ENCODE measurements at places on chromosomes 2 and 18.

- DNase-seq: no peak
These were observed 419.6 kb downstream of the DLGAP1 start for GRCh38 chr18:4035521-4035920.

DNA sequence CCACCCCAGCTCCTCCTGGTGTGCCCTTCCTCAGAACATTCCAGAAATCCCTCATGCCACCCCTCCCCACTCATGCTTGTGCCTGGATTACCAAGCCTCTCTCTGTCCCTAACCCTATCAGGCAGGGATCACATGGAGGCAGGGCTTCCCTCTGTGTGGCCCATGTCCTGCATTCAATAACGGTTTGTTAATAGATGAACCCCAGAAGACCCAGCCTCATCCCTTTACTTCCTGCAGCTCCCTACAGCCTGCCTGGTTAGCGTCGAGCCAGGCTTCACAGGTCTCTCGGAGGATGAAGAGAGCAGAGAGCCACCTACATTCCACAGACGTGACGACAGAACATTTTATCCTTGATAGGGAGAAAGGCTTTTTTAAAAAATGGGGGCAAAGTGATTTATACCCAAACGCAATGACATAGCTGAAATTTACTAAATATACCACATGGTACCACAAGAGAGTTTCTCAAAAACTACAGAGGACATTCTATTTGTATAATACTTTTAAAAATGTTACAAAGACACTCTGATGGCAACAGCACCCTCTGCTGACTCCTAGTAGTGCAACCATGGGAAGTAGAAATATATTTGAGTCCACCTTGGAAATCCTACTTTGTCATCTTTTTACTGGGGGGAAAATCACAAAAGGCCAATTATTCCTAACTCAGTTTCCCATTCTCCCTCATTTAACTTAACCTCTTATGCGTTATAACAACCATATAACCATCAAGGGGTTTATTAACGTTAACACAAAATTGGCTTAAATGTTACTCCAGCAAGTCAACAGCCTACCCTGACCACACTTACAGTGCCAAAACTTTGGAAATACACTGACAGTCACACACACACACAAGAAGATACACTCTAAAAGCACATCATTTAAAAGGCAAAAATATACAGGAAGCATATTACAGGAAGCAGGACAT lies 30.7 kb downstream of the FBXO15 start:
- DNase-seq: no peak

DNA sequence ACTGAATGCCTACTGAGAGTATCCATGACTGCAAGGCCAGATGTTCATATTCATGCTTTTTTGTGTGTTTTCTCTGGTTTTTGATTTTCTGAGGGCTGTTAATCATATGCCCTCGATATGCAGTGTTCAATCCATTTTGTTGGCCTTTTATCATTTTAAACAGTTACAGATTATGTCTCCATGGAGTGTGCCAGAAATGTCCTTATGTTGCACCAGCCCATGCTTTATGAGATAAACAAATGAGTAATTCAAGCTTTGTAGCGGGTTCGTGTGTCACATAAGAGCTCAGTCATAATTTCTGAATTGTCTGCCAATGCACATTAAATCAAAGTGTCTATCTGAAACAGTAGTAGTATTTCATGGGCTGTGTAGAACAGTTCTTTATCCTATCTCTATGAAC lies 583.0 kb downstream of the THSD7B start:
- no peak for DNase-seq

DNA sequence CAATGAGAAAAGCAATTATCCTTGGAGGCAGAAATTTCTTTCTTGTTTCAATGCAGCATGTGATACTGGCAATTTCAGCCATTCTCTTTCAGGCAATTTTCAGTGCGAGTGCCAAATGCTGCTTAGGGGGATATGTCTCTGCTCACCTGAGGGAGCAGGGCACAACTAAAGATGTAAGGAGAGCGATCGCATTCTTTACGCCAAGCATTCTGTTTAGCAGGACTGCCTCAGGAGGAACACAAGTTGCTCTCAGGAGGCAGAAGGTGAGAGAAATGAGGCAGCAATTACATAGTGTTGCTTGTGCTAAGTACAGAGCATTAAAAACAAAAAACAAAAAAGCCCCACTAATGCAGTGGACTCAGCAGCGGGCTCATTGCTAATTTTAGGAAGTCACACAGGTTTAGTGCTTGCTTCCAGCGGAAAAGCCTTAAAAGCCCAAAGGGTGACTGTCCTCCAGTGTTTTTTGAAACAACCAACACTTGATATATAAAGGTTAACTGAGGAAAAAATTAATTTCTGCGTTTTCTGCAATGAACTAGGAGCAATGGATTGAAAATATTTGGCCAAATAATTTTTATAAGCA lies 116.9 kb downstream of the METTL8 start:
- DNase-seq: no peak

DNA sequence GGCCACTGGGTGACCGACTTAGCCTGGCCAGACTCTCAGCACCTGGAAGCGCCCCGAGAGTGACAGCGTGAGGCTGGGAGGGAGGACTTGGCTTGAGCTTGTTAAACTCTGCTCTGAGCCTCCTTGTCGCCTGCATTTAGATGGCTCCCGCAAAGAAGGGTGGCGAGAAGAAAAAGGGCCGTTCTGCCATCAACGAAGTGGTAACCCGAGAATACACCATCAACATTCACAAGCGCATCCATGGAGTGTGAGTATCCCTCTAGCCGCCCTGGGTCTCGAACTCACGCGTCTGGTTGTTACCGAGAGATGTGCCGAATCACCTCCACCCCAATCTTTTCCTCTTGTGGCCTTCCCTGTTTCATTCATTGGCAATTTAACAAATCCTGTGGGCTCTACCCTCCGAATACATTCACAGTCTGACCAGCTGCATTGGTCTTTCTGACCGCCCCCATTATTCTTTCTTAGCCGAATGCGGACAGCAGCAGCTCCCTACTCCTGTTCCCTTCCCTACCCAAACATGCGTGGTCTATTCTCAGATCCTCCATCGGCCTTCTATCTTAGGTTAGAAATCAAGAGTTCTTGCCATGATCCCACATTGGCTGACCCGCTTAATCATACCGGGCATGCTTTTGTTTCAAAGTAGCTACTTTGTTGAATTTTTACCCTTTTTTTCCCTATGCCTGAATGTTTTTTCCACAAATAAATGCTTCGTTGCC lies 631 bp downstream of the RPL31 start:
- no peak for DNase-seq

DNA sequence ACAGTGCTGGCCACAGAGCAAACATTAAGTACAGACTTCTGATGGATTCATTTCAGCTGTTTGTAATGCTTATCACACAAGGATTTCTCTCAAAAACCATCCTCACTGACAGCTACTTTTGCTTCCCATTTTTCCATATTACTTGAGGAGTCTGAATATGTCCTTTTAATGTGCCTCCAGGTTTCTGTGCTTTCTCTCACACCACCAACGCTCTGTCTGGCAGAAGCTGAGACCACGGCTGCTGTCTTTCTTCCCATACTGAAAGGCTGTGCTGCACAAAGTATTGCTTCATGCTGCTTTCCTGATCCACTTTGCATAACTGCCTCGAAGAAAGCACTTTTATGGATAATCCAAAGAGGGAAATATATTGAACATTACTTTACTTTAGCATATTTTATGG lies 312.1 kb upstream of the ZEB2 start:
- DNase-seq: no peak

- DNase-seq: no peak
These were observed 32.7 kb downstream of the RHBDD1 start for GRCh38 chr2:226868331-226869162.
